ENCODE measurements at places on chromosomes 12 and 14.

DNA sequence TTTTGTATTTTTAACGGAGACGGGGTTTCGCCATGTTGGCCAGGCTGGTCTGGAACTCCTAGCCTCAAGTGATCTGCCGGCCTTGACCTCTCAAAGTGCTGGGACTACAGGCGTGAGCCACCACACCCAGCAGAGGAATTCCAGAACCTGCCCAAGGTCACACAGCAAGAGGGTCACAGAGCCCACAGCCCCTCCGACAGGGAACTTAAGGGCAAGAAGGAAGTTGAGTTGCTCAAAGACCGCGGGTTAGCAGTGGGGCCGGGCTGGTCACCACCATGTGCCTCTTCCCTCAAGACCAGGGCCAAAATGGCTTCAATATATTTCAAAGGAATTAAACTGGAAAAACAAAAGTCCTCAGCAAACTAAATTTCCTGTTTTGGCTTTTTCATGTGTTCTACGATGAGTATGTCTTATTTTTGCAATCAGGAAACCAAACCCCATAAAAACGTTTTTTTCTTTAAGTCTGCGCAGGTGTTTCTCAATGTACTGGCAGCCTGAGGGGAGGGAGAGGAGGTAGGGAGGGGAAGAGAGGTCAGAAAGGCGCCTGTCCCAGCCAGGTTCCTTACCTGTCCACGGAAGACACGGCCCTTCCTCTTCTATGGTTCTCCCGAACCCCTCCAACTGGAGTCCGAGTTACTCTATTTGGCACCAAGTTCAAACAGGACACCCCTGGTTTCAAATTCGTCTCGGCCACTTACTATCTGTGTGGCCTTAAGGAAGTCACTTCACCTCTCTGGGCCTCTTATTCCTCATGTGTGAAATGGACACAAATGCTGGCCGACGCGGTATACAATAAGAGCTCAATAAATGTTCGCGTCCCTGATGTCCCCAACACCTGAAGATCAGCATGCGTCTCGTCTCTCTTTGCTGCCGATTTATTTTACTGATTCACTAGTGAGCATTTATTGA is 778 bp downstream of the SLC8B1 start:
- DNase-seq: peak; percentile 16

DNA sequence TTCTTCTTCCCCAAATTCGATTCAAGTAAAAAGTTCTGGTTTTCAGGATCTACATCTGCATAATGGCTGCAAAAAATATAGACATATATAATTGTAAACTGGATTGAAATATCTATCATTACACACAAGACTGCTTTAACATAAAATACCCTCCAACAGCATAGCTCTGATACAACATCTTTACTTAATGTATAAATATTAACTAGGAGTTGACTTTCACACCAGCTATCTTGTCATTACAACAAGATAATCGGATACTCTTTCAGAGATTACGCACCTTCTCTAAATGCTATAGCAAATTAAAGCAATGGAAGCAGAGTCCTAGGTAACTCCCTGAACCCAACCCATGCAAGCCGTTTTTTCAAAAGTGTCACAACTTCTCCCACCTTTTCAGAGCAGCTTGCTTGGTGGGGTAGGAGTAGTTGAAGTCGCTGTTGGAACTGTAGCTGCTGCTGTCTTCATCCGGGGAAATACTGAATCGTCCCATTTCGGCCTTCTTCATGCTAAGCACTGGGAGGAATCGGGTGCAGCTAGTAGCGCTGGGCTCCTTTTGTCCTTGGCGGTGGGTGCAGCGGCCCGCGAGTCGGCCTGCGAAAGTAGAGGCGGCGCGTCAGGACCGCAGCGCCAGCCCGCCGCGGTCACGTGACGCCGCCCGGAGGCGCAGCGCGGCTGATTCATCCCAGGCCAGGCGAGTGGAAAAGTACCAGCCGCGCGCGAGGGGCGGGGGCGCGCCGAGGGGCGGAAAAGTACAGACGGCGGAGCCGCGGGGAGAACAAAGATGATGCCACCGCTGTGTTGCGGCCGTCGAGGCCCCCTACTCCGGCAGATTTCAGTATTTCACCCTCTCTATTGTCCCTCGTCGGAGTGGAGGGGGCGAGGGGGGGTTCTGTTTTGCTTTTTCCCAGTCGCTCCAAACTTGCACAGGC is 1.5 kb downstream of the SLC38A2 start:
- peak; percentile 84 for DNase-seq

DNA sequence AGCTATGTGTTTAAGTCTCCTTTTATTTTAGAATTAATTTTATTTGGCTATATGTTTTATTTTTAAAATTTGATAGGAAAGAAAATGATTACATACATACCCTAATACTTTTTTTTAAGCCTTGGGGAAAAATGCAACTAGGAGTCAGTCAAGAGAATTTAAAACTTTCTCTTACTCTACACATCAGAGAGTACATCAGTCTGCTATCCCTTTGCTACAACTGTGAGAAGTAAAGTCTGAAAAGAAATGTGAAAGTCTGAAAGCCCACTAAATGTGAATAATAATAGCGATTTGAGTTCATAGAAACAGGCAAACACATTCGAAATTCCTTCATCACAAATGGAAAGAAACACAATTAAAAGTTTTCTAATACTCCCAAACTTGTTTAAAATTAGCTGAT is 95.0 kb downstream of the PTPRQ start:
- DNase-seq: no peak

- peak; percentile 86 for DNase-seq
These were observed 17.0 kb downstream of the VCPKMT start for GRCh38 chr14:50099335-50099734.

DNA sequence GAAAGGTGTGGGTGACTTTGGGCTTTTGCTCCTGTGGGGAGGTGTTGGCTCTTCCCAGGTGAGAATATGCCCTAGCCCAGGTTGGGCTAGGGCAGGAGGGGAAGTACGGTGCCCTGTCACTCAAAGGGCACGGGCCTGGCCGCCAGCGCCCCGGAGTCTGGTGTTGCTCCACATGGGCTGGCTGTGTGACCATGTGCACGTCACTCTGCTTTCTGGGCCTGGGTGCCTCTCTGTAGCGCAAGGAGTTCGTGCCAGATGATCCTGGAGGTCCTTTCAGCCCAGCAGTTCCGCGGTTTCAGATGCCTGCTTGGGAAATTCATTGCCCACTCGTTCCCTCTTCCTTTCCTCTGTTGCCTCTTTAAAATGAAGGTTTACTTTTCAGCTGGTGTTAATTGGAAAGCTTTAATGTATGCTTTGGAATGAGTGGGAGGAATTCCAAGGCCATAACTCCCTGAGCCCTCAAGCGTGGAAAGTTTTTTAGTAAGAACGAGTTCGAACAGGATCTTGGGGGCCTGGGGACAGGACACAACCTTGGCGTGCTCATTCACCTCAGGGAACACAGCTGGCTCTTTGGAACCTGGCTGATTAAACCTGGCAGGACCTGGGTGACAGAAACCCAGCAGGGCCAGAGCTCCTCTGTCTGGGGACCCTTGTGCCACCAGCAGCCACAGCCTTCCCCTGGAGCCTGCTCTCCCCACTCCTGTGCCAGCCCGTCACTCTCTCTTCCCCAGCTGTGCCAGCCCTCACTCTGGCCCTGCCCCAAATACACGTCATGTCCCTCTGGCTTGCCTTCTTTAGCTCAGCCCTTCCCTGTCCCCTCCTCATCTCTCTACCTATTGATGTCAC is 42.8 kb downstream of the TSPAN9 start:
- DNase-seq: peak; percentile 69

DNA sequence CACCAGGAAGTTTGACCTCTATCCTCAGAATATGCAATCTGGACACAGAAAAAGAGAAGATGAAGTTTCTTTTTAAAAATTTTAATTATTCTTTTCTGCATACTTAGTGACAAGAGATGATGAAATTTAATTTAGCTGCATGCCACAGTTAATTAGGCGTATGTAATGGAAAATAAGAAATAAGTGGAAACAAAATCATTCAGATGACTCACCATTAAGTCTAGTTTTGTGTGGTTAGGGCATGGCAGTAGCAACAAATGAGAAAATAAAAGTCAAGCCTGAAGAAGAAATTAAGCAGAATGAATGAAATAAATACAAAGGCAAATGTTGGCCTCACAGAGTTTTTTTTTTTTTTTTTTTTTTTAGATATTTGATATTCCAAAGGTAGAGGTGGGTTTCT is 30.9 kb upstream of the KLRD1 start:
- no peak for DNase-seq

DNA sequence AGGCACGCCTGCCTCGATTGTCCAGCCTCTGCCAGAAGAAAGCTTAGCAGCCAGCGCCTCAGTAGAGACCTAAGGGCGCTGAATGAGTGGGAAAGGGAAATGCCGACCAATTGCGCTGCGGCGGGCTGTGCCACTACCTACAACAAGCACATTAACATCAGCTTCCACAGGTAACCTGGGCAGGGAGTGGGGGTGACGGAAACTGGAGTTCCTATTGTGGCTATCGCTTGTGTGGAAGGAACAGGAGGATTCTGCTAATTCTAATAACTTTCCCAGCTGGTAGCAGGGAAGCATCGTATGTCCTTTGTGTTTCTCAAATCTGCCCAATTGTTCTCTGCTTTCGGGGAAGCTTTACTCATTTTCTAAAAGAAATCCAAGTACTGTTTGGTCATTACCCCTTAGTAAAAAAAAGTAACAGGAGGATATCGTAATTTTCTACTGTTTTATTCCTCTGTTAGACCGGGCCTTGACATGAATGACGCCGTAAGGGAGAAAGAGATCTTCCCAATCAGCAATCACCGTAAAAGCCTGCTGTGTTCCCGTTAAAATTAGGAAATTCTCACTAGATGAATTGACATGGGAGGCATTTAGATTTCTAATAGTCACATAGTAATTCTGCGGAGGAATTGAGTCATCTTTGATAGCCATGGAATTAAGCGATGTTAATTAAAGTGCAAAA is 449 bp downstream of the THAP2 start:
- DNase-seq: peak; percentile 16

- DNase-seq: peak; percentile 73
These were observed 75.2 kb downstream of the FIGNL2 start for GRCh38 chr12:51773145-51773869.

DNA sequence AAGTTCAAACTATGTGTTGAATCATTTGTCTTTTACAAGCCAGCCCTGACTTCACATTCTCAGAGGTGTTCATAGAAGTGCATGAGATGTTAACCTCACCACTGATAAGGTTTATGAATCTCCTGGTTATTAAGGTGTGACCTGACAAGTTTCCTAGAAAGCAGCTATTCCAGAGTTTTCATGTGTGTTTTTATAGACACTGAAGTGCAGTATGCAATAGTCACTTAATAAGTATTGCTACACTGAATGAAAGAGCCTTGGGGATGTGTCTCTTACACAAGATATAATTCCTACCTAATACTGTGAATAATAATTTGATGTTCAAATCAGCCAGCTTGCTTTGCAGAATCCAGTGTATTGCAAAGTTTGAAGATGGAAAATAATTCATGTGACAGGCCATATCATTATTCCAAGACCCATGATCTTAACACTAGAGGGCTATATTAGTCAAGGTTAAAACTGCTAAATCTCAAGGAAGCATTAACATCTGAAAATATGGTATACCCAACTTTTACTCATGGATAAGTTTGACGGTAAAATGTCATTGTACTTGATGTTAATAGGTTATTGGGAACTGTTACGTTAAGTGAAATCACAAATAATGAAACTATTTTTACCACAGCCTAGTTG is 13.0 kb downstream of the SLC25A3 start:
- DNase-seq: no peak

DNA sequence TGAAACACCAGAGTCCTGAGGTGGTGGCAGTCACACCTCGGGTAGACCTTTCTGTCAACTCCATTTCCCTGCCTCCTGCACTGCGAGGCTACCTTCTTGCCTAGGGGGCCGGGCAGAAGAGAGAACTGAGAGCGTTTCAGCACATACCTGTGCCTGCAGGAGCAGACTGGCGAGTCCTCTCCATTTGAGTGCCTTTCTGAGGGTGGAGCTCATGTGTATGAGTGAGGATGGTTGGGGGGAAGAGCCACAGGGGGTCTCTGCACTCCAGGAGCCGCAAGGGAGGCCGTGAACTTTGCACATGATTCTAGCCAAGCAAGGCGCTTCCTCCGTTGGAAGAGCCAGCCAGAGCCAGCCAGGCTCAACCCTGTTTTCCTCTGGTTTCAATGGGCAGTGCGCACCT is 31.0 kb upstream of the CCND2 start:
- no peak for DNase-seq

DNA sequence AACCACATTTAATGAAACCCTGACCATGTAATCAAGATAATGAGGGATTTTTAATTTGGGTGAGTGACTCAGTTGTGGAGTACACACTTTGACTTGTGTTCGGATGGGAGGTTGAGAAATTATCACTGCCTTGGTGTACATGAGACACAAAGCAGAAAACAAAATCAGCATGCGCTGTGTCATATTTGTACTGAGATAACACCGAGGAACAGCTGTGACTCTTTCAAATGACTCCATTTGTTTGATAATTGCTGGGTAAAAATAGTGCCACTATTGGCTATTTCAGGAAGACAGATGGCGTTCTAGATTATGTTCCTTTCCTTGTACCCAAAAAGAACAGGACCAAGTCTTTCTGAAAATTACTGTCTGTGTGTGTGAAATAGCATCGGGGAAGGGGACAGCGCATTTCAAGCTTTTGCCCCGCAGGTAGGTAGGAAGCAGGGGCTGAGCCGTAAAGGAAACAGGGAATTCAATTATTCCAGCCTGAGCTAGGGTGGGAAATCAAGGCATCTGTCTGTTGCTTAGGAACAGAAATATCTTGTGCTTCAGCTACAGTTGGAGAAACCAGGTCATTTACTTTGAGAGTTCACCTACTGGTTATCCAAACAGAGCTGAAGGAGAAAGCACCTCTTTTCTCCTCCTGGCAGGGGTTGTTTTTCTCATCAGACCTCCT is 114.3 kb downstream of the SNAPC1 start:
- DNase-seq: no peak

GRCh38 chr12:27162229-27162537 is 79.8 kb upstream of the C12orf71 start:
- DNase-seq: no peak

GRCh38 chr14:54771411-54772027 is 131.1 kb downstream of the GCH1 start:
- DNase-seq: no peak

DNA sequence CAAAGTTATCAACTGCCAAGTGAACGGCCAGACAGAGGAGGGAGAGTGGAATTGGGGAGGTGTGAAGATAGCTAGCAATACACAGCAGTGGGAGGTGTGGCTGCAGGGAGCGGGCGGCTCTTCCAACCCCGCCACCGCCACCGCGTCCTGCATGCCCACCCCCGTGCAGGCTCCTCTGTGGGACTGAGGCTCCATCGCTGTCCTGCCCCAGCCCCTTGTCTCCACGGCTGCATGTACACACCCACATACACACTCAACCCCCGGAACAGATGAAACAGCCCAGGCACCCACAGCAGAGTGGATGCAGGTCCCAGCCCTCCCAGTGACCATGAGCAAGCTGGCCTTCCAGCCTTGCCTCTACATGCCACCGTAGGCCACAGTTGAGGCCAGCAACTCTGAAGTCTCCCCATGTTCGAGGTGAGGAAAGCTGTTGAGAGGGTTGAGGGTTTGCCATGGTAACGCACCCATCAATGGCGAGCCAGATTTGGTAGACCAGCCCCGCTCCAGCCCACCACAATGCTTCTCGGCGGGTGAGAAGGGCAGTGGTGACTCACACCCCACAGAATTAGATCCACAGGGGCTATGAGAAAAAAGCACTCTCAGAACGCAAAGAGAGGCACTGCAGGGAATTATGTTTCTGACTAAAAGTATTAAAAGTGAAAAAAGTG is 39.3 kb downstream of the PITPNM2 start:
- DNase-seq: no peak

- DNase-seq: no peak
These were observed 148.0 kb upstream of the PWP1 start for GRCh38 chr12:107537464-107538119.

Measured in mammary epithelial cell (primary cell).